Hematopoietic multipotent progenitor cell treated with erythropoietin and hydrocortisone succinate and interleukin-3 and kit ligand, for 4 days (in vitro differentiated cells): ENCODE measurements at places on chromosomes 7 and 10.
A peak's percentile ranks its signal among the peaks of the same experiment; 100 is the strongest.

- DNase-seq, result no peak
Observed at GRCh38 chr10:2905851-2906250, 161.5 kb upstream of the PFKP start.

DNA sequence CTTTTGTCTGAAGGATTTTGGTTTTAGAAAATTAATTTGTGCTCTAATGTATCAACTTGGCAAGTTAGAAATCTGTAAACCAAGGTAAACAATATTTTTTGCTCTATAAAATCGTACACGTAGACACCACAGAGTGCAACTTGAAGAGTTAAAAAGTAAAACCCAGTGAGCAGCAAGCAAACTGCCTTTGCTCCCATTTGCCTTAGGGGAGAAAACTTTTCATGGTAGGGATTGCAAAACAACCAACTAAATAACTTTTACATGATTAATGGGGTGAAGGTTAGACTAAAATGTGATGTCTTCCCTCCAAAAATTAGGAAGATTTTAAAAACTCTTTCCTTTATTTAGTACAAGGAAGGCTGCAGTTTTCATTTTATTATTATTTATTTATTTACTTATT lies 224.2 kb upstream of the LYZL1 start:
- DNase-seq, result no peak

DNA sequence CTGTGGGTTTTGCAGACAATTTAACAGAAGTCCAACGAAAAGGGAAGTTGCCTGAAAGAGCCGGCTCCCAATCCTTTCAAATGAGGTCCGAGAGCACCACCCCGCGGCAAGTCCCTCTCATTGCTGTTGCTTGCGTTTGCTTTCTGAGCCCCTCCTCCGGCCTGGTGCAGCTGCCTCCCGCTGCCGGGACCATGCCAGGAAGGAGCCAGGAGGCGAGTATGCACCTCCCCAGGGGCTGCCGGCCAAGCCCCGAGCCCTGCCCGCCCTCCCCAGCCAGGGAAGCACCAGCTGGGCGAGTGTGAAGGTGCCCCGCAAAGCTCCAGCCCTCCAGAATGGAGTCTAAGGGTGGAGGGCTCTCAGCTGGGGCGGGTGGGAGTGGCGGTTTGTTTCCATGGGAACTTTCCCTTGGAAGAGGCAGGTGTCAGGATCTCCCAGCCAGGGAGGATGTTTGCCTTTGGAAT lies 25.8 kb upstream of the PPP2R2D start:
- DNase-seq, result peak; percentile 95

- no peak for DNase-seq
Observed at GRCh38 chr7:132072165-132072564, 504.1 kb downstream of the PLXNA4 start.

DNA sequence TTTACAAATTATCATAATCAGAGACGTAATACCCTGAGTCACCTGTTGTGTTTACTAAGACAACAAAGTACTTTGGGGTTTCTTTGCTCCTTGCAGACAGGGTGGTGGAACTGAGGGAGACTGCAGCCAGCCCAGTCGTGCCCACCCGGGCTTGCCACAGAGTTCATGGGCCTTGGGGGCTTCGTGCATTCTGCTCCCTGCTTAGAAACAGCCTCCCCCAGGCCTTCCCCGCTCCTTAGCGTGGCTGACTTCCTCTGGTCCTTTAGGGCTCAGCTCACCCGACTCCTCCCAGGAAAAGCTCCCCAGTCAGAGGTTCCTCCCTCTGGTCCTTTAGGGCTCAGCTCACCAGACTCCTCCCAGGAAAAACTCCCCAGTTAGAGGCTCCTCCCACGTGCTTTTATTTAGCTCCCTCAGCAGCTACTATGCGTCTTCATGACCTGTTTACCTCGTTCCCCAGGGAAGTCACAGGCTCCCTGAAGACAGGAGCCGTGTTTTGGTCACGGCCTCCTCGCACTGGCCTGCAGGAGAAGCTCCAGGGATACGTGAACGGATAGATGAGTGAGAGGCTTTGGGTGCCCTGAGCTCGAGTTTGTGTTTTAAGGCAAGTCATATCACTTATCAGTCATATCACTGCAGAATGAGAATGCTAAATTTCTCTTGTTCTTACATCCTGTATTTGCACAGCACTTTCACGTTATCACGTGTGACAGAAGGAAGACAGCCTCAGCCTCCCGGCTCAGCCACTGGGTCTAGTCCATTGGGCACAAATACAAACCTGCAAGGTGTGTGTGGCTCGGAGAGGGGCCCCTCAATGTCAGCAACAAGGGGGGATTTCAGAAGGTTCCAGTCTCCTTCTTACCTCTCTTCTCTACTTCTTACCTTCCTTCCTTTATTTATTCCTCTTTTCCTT lies 52.7 kb upstream of the VIPR2 start:
- DNase-seq, result peak; percentile 94

GRCh38 chr10:44192435-44192834 lies 192.5 kb downstream of the CXCL12 start:
- no peak for DNase-seq

DNA sequence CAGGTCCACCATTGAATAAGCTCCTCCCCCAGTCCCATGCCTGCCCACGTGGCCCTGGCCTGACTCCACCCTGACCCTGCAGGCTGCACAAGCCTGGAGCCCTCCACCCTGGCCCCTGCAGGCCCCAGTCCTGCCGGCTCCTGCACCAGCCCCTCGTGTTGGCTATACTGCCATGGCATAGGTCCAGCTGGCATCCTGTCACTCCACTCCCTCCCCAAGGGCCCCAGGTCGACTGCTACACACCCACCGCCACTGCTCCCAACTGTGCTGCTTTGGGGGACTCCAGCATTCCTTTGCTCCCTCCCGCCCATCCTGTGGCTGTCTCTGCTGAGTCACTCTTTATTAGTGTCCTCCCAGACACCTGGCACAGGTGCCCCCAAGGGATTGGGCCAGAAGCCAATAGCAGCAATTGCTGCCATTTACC lies 32.4 kb upstream of the HSPA12A start:
- no peak for DNase-seq

DNA sequence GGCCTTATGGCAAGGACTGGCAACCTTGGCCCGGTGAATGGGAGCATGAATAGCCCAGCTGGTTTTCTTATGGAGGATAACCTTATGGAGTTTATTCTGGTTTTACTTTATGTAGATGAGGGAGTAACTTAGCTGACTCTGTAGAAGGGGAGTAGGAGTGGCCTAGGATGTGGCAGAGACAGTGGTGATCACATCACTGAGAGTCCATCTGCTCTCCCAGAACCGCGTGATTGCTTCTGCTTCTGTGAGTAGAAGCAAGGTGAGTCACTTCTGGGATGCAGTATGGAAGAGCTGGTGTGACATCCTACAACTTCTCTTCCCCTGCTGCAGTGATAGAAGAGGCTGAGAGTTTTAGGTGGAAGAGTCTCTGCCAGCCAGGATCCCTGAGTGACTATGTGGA lies 129.2 kb downstream of the RPS24 start:
- no peak for DNase-seq

- DNase-seq, result no peak
Observed at GRCh38 chr7:7913504-7913903, 55.1 kb upstream of the GLCCI1 start.

DNA sequence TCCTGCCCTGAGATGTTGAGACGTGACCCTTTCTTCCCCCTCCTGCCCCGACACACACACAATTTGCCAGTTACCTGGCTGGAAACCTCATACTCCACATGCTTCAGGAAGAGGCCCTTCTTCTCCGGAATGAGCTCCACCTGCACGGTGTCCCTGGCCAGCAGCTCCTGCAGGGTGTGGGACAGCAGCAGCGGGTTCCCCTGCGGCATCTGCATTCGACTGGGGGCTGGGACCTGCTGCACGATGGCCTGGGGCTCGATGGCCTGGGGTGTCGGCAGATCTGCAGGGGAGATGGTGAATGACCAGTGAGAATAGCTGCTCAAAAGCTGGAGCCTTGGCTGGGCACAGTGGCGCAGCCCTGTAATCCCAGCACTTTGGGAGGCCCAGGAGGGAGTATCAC lies 36.0 kb downstream of the NUDT1 start:
- DNase-seq, result no peak

GRCh38 chr7:20506175-20506574 lies 109.3 kb upstream of the ABCB5 start:
- peak; percentile 60 for DNase-seq

DNA sequence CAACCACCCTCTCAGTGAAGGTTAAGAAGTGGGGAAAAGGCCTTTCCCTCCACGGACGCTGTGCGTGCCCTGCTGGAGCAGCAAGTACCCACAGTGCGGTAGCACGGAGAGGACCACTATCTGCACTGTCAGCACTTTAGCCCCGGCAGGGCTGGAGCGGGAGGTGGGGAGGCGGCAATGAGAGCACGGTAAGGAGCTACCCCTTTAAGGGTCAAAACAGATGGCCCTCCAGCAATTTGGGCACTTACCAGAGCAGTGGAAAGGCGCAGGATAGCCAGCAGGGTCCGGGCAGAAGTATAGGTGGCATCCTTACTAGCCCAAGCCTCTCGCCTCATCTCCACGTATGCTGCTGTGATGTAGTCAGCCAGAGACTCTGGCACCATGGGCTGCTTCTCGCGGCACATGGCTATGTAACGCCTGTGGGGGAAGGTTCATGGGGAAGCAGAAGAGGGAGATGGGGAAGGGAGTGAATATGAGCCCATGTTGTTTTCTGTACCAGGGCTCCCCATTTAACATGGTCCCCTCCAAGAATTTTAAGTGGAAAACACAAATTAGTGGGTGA lies 5.2 kb downstream of the COPS6 start:
- no peak for DNase-seq

DNA sequence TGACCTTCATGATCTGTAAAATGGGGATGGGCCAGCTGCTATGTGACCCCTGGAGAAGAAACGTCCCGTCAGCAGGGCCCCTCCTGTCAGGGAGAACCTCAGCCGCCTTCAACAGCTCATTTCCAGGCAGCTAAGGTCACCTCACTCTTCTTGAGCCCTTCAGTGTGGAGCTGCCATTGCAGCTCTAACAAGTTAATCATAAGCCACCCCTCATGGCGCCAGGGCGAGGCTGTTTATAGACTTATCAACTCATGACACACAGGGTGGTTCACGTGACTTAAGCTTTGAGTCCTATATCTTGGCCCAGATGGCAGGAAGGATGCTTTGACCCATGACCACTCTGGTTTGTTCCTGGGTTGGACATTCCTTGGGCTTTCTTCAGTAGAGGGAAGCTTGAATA lies 315.1 kb downstream of the TNS3 start:
- DNase-seq, result peak; percentile 81

DNA sequence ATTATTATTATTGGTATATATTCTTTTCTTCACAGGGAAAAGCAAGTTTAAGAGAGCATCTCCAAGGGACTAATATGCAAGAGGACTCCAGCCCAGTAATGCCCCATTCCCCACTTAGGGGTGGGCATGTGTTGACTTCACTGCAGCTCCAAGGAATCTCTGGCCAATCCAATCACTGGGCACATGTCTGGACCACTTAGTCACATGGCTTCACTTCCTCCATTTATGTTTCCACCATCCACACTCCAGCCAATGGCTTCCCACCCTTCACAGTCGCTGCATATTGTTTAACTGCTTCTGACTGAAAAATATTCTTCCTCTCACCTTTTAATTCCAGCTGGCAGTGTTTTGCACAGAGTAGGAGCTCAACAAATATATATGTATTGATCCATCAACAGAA lies 43.6 kb downstream of the FBXL13 start:
- no peak for DNase-seq

GRCh38 chr10:101694674-101695403 lies at the start of gene FBXW4:
FBXW4 (minus strand) TSS chr10:101695170; CDS start chr10:101695105, 65 bp downstream.
- peak; percentile 76 for DNase-seq

- peak; percentile 76 for DNase-seq
Observed at GRCh38 chr7:953547-954327, 743 bp downstream of the ADAP1 start.

DNA sequence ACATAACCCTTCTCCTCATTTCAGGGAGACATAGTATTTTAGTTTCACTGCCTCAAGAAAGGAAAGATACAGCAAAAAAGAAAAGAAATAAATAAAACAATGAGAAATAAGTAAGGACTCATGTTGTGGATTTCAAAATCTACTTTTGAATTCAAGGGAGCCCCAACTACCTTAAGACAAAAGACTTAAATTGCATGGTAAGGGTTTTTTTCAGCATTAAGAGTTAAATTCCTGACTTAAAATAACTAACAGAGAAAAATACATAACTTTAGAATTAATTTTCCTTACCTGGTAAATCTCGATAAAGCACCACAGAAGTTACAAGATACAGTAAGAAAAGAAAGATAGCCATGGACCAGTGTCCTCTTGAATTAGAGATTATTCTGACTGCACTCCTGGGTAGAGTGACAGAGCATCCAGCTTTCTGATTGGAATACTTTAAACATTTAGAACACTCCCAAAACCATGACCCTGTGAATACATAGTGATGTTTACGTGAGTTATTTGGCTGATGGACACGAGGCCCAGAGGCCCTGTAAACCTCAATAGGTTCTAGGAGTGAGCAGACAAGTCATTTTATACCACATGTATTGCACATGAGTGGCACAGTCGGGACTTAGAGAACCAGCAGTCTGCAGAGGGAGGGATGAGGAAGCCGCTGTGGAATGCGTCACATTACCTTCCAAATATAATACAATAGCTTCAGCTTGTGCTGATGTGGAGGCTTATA lies 292.5 kb upstream of the SEMA3C start:
- peak; percentile 65 for DNase-seq

GRCh38 chr7:79593866-79594301 lies 140.4 kb upstream of the MAGI2 start:
- no peak for DNase-seq

DNA sequence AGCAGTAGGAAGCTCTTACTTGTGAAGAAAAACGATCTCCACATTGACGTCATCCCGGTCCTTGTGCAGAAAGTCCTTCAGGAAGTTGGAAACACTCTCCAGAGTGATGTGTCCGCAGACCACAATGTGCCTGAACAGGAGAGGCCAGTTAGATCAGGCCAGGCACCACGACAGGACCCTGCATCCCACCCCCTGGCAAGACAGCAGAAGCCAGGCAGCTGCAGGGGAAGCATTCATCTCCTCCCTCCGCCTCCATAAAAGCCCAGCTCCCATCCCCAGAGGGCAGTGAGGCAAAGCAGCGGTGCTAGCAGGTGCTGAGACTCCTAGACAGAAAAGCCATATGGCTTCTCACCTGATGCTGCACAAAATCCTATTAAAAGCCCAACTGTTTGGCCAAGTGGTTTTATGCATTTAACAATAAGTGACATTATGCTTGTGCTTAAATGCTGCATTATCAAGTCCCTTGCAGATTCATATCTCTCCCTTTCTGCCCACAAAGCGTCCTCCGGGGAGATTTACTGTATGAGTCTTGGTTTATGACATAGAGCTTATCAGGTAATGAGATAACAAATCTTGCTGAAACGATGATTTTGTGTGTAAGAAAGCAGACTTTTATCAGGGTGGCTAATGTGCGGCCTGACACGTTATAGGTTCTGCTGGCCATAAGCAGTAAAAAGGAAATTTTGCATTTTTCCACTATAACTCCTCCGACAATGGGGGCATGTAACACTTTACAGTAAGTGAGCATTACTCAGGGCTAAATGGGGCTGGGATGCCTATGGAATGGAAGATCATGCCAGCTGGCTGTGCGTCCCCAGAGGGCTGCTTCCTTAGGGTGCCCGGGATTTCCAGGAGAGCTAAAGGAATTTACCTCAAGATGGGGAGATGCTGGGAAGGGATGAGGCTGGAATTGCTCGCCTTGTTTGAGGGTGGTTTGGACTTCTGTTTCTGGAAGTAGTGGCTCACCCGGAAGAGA lies 546.9 kb downstream of the KCNMA1 start:
- peak; percentile 79 for DNase-seq
